Kasumi-1 (cell line): ENCODE measurements at places on chromosomes 5 and 9.

- no peak for DNase-seq
These were observed 51.5 kb upstream of the RNU6ATAC start for GRCh38 chr9:134215699-134216448.

- DNase-seq = no peak
These were observed 151.0 kb upstream of the PTCH1 start for GRCh38 chr9:95667789-95668188.

DNA sequence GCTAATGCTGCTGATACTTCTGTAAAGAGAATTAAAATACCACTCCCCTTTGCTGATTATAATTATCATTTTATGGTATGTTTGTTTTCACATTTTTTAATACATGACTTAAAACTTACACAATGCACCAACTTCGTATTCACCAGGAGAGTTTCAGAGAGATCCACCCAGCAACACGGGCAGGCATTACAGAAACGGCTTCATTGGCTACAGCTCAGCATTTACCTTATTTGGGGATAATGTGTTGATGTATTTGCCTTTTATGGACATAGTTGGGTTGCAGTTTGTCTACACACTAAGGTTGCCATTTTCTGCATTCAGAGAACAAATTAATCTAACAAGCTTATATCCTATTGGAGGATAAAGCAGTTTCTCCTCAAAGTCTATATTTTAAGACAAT lies 423.6 kb downstream of the PRDM9 start:
- DNase-seq = no peak

- no peak for DNase-seq
These were observed 115.4 kb downstream of the ZNF608 start for GRCh38 chr5:124630767-124631704.

DNA sequence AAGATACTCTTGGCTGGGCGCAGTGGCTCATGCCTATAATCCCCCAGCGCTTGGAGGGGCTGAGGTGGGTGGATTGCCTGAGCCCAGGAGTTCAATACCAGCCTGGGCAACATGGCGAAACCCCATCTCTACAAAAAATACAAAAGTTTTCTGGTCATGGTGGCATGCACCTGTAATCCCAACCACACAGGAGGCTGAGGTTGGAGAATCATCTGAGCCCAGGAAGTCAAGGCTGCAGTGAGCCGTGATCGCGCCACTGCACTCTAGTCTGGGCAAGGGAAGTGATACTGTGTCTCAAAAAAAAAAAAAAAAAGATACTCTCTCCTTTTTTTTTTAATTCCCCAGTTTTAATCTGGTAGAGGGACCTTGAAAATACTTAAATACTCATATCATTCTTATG lies 15.0 kb downstream of the ANKRD33B start:
- DNase-seq = no peak

DNA sequence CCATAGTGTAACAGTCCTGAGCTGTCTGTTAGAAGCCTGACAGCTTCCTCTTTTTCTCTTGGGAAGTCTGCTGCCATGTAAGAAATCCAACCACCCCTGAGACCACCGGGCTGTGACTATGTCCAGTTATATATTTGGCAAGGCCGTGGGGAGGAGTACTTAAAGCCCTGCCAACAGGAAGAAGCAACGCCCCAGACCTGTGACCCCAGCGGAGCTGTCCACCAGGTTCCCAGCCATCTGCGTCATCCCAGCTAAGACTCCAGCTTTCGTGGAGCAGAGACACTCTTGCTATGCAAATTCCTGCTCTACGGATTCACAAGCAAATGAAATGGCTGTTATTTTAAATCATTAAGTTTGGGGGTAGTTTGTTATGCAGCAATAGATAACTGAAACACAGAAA lies 417.3 kb downstream of the TLE4 start:
- DNase-seq = no peak

DNA sequence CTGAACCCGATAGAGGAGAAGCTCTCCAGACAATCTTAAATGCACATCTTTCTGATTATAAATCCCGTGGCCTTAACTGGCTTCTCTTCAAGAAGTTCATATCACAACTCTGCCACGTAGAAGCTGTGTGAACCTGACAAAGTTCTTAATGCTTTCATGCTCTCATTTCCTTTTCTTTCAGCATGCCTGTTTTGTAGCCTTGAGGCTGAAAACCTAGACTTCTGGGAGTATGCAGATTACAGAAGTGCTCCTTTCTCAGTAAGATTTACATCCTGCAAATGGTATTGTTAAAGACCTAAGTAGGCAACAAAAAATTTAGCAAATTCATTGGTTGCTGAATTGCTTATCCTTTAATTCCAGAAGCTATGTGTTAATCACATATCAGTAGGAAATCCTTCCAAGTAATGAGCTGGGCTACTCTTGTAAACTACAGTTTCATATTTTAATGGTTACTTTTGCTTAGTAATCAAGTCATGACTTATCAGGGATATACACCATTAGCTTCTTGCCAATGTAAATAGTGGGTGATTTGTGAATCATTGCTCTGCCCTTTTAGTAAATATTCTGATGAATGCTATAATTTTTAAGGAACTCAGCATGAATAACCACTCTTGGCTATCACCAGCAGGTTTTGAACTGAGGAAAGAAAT lies 334.7 kb downstream of the FBXL7 start:
- DNase-seq = no peak

- DNase-seq = no peak
These were observed 16.7 kb upstream of the TAF11L2 start for GRCh38 chr5:17481378-17481777.

- no peak for DNase-seq
These were observed 341.0 kb downstream of the EBF1 start for GRCh38 chr5:158758675-158759074.

- DNase-seq = no peak
These were observed 11.4 kb upstream of the PRUNE2 start for GRCh38 chr9:76917299-76917698.

DNA sequence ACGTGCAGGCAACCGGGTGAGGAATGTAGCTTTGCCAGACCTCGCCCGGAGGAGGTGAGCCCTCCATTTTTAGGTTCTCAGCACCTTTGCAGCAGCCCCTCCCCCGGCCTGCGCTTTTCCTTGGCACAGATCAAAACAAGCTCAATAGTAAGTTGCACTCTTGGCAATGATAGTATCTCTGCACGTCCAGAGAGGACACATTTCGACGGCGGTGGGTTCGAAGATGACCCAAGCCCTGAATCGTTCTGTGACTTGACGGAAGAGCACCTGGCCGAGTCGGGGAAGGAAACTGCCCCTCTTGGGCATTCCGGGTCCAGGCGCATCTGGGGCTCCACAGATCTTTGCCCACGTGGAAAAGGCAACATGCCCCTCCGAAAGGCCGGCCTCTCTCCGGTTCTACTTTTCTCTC lies 904 bp downstream of the GDNF start:
- DNase-seq = no peak

- DNase-seq = peak; percentile 5
These were observed 1.9 kb downstream of the SLC31A2 start for GRCh38 chr9:113152699-113153098.

DNA sequence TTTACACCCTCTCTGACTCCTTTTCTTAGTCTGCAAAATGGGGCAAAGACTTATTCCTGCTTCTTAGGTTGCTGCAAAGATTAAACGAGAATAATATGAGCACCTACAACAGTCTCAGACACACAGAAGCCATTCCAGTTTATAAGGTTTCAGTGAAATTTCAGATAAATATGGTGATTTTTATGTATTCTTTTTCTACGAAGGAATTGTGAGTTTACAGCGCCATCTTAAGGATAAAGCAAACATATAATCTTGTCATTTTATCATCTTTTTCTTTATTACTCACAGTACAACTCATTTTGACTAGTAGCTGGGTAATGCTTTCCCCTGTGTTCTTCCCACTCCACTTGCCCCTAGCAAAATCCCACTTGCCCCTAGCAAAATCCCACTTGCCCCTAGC lies 29.2 kb upstream of the SMC5 start:
- peak; percentile 26 for DNase-seq

- DNase-seq = no peak
These were observed 20.4 kb upstream of the UBLCP1 start for GRCh38 chr5:159242656-159243055.

- DNase-seq = no peak
These were observed 74.9 kb downstream of the GTF3C4 start for GRCh38 chr9:132744881-132745755.

GRCh38 chr9:114299286-114300152 lies 23.4 kb upstream of the ORM1 start:
- DNase-seq = no peak

GRCh38 chr5:89397096-89397495 lies 514.1 kb upstream of the MEF2C start:
- peak; percentile 81 for DNase-seq

DNA sequence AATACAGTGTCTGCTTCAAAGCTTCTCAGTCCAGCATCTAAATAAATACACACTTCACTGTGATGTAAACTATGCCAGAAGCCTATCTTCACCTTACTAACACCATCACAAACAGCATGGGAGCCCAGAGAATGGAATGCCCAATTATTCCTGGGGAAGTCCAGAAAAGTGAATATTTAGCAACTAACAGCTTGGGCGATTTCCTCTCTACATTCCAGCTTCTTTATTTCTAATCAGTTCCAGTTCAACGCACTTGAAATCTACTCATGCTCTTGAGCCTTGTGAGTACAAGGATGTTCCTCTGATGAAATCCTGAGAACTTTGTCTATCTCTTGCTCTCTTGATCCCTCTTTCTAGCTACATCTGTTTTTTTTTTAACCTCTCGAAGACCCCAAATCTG lies 100.4 kb upstream of the C9orf72 start:
- no peak for DNase-seq

GRCh38 chr5:172071309-172071875 lies 65.0 kb upstream of the FBXW11 start:
- DNase-seq = no peak

- no peak for DNase-seq
These were observed 4.8 kb upstream of the ZNF366 start for GRCh38 chr5:72511774-72512592.

DNA sequence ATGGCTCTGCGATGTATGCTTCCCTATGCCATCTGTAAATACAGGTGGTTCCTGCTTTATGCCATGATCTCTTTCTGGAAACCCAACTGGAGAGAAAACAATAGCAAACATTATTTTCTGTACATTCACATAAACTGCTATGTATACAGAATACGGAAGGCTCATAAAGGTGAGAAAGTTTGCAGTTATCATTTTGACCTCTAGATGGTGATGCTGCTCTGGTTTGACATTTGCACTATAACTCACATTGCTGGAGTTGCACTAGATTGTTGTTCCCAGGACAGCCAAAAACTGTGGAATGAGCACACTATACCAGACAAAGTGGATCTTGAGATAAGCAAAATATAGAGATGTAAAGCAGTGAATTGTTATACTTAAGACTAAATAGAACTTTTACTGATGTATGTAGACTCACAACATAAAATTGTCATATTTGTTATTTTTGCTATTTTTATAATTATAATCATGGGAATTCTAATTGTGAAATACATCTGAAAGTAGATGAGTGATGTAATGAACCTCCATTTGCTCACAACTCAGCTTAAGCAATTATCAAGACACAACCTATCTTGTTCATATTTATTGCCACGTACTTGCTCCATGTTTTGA lies 246.5 kb downstream of the PTPRD start:
- peak; percentile 27 for DNase-seq

- DNase-seq = no peak
These were observed 49.5 kb downstream of the PTCD2 start for GRCh38 chr5:72369711-72370110.

DNA sequence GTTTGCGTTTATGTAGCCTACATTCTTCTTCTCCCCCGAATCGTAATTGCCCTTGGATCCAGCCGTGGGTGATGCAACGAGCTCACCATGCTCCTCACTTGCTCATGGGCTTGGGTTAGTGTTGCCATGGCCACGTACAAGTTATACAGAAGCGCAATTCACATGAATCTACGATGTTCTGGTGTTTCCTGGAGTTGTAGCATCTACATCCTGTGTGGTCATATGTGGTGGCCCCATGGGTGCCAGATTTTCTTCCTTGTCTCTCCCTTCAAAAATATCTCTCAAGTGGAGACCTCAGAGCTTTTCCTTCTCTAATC lies 115.3 kb downstream of the TLE4 start:
- DNase-seq = peak; percentile 92

- no peak for DNase-seq
These were observed 273.8 kb upstream of the RPS23 start for GRCh38 chr5:82551840-82552385.

DNA sequence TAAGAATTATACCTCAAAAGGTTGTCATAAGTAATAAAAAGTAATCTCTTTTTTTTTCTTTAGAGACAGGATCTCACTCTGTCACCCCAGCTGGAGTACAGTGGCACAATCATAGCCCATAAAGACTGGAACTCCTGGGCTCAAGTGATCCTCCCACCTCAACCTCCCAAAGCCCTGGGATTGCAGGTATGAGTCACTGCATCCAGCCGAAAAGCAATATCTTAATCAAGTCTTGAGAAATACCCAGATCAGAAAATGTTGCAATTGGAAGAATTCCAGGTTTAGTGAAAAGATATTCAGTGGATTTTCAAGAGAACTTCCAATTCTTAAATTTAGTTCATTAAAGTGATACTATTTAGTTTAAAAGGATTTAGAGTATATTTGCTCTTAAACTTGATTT lies 40.9 kb upstream of the IDNK start:
- no peak for DNase-seq

DNA sequence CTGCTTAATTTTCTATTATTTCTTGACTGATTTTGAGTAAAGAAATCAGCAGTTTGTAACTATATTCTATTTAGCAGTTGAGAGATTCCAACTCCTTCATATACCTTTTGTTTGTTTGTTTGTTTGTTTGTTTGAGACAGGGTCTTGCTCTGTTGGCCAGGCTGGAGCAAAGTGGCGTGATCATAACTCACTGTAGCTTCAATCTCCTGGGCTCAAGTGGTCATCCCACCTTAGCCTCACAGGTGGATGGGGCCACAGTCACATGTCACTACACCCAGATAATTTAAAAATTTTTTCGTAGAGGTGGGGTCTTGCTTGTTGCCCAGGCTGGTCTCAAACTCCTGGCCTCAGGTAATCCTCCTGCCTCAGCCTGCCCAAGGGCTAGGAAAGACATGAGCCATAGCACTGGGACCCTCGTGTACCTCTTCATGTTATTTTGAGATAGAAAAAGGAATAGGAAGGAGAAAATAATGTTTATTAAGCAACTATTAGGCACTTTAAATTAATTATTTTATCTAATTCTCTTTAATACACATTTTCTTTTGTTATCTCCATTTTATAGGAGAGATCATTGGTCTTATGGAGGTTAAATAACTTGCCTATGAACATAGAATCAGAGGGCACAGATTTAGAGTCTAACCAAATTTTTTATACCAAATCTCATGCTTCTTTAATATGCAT lies 133.0 kb downstream of the ZNF608 start:
- DNase-seq = no peak

DNA sequence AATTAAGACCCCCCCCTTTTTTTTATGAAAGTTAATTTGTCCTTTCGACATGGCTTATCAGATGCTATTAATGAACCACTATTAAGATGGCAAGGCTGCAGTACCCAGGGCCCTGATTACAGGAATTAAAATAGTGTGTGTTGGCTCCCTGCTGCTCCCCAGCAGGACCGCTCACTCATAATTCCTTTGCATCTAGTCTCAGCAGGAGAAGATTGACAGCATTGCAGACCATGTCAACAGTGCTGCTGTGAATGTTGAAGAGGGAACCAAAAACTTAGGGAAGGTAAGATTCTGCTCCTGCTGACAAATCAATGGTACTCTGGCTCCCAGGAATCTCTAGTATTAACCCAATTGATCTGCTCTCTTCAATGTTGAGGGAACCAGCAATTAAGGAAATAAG lies 61.0 kb downstream of the STX17 start:
- DNase-seq = no peak
